CD4-positive, alpha-beta T cell treated with Interferon gamma for 1 hour (primary cell): ENCODE measurements at places on chromosomes 5 and 9.
A peak's percentile ranks its signal among the peaks of the same experiment; 100 is the strongest.

DNA sequence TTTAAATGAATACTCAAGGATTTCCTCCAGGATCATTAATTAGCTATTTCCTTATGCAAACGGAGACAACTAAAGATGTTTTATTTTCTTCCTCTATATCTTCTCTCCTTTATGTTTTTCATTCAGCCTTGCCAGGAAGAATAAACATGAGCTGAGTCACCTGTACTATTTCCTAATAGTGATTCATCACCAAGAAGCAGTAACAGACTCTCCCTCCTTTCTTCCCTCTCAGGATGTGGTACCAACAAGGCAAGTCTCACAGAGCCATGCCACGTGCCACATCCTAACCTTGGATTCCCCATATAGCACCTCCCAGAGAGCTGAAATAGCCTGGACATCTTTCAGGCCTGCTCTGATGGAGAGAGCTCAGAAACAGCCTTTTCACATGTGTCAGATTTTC is 758.6 kb upstream of the DMAC1 start:
- no peak for DNase-seq

- no peak for DNase-seq
These were observed 444.6 kb downstream of the PTPRD start for GRCh38 chr9:10168241-10168640.

GRCh38 chr9:2290382-2290781 is 275.2 kb downstream of the SMARCA2 start:
- DNase-seq = no peak

- no peak for DNase-seq
These were observed 68.8 kb downstream of the ZNF608 start for GRCh38 chr5:124677374-124678351.

- DNase-seq = peak; percentile 34
These were observed 8.1 kb downstream of the SLC12A7 start for GRCh38 chr5:1103505-1104326.

- no peak for DNase-seq
These were observed 38.5 kb downstream of the PCDHGC5 start for GRCh38 chr5:141527426-141527825.

- no peak for DNase-seq
These were observed 109.3 kb upstream of the CPEB4 start for GRCh38 chr5:173778784-173779304.

GRCh38 chr9:27379311-27380251 is 82.6 kb upstream of the EQTN start:
- DNase-seq = no peak

DNA sequence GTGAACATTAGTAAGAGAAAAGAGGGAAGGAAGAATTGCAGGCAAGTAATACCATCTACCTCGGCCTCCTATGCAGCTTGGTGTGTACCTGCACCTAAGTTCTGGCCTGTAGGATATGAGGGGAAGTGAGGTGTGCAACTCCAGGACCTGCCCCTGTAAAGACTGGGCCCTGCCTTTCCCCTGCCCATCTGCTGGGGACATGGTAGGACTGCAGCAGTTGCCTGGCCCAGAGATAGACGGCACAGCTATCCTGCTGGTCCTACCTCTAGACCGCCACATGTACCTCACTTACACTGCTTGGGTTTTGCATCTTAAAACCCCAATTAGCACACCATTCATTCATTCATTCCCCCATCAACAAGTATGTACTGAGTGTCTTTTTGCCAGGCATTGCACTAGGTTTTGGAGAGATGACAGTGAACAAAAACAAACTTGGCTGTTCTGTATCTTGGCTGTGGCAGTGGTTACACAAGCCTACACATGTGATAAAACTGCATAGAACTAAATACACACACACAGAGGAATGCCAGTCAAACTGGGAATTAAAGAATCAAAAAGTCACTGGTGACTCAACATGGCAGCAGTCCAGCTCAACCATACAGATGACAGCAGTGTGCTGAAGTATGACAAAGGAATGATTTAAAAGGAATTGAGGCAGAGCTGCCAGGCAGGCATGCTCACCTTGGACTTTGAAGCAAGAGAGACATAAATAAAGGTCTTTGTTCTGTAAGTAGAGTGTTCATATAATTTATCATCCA is 23.3 kb upstream of the MGAT1 start:
- DNase-seq = no peak

DNA sequence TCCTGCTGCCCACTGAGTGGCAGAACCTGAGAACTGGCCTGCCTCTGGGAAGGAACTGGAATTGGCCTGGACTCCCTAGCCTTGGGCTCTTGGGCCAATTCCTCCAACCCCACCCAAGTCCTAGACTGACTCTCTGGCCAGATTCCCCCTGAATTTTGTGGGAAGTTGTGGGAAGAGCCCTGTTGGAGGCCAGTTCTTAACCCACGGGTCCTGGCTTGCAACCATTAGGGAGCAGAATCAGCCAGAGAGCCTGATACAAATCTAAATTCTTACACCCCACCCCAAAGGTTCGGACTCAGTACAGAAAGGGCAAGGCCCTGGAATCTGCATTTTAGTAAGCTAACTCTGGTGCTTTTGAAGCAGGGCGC is 125.3 kb upstream of the SLC25A48 start:
- DNase-seq = no peak

DNA sequence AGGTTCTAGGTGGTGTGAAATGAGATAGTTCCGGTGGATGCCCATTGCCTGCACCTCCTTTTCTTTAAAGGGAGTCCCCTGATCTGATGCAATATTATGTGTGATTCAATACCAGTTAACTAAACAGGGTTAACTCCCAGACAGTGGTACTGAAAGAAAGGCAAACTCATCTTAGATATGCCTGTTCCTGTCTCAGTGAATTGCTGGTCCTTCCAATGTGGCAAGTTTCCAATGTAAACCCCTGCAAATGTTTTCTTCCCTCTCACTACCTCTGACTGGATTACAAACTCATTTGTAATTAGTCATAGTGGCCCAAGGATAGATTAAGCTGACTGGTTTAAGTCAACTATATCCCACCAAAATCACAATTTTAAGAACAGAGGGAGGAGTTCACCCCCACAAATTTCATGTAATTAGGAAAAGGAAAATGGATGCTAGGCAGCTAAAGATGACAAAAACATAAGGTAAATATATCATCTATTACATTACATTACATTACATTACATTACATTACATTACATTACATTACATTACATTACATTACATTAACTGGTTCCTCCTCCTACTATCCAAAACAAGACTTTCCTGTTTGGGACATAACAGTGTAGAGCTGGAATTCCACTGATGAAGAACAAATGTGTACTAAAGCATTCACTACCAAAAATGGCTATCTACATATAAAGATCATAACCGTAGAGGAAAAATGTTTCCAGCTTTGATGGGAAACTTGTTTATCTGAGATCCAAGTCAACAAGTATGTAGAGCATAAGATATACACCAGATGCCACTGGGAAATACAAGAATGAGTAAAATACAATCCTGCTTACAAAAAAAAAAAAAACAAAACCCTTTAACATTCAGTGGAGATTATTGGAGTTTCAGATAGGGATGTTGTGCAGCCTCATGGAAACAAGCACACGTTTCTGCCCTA is 121.5 kb upstream of the SNX2 start:
- no peak for DNase-seq

DNA sequence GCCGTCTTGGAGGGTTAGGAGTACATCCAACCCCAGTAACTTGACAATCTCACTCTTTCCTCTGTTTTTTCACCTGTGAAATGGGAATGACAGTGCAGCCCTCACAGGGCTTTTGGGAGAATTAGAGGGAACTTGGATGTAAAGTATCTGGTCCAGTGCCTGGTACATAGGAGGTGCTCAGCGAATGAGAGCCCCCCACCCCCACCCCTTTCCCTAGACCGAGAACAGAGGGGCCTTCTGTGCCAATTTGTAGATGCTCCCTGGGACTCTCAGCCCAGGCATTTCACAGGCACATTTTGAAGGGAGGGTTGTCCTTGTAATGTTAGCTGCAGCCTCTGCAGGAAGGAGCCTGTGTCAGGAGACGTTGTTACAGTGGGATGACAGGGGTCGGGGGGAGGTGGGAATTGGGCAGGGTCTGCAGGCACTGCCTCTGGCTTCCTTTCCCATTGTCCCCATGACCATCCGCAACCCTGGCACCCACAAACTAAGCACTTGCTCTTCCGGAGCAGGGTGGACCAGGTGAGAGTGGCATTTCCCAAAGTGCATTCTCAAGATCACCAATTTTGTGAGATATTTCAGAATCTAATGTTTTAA is 47.0 kb downstream of the AMBP start:
- no peak for DNase-seq

DNA sequence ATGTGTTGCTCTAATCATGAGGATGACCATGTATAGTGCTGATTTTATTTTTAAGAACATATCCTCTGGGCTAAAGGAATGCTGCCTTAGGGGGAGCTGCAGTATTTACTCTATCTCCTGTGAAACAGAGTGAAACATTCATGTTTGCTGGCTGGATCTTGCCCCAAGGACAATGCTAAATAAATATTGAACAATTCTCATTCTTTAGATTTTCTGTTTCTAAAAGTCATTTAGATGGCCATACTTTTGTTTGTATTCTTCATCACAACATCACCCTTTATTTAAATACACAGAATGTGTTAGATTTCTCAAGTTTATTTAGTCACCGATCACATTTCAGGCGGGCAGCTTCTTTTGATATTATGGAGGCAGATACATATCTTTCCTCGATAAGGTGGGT is 103.3 kb downstream of the ARHGEF28 start:
- no peak for DNase-seq

GRCh38 chr9:33740075-33740474 is 55.3 kb upstream of the PRSS3 start:
- no peak for DNase-seq

GRCh38 chr5:112687306-112687705 is 50.4 kb upstream of the APC start:
- no peak for DNase-seq
